ENCODE measurements at places on chromosomes 16 and 17.

- DNase-seq, result no peak
Measured at GRCh38 chr16:84540194-84540593, 35.7 kb upstream of the MEAK7 start.

- DNase-seq, result no peak
Measured at GRCh38 chr17:74603746-74604145, 11.7 kb upstream of the CD300LD start.

DNA sequence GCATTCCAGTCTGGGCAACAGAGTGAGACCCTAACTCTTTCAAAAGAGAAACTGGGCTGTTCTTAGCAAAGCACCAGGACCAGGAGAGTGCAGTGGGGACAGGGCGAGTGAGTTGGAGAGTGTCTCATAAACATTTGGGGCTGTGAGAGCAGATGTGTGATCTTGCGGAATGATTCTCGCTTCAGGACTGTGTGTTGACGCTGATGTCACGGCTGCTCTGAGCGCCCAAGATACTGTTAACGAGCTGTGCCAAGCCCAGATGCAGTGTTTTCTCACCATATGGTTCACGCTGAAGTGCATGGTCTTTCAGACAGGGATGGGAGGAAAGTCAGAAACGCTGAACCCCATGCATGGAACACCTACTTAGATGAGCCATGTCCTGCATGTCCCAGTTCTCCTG lies 438.2 kb downstream of the HS3ST4 start:
- DNase-seq, result no peak

GRCh38 chr16:72926177-72927070 lies 121.5 kb downstream of the ZFHX3 start:
- no peak for DNase-seq

- DNase-seq, result no peak
Measured at GRCh38 chr17:74558882-74559519, 8.3 kb downstream of the CD300H start.

DNA sequence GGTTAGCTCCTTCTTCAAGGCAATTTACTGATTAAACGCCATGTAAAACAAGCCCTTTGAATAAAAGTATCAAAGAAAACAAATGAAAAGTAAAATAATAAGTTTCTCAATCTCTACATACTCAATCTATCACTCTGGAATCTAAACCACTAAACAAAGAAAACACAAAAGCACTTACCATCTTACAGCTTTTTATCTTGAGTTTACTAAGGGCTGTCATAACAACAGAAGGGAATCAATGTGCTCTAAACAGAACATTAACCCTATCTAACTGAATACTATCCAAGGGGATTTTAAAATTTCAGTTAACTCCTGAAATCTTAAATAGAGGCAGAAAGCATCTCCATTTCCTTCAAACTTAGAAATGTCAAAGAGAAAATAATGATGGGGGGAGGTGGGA lies 3.4 kb downstream of the SKA2 start:
- no peak for DNase-seq

DNA sequence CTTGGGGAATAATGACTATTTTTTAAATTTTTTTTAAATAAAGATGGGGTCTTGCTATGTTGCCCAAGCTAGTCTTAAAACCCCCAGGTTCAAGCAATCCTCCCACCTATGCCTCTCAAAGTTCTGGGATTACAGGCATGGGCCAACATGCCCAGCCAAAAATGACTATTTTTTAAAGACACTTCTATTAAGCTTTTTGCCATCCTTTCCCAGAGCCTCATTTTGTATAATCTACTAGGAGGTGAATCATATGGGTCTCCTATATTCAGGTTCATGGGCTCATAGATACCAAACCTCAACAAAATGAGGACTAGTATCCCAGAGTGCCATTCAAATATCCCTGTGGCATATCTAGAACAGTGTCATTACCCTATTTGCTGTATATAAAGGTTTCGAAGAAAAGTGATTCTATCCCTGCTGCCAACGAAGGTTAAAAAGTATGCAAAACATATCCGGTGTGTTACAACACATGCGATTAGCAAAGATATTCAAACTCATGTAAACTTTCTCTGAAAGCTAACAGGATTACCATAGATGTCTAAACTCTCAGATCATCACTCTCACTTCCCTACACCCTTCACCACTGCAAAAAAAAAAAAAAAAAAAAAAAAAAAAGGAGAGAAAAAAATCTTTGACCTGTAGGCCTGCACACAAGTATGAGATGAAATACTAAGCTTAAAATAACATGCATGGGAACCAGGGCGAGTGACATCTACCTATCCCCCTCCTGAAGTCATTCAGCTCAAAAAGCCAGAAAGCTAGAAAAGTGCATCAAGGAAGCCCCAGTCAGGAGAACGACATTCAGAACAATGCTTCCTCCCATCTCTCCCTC lies 23.5 kb downstream of the XPO6 start:
- DNase-seq, result no peak
